ENCODE measurements at places on chromosomes 11 and 22.

DNA sequence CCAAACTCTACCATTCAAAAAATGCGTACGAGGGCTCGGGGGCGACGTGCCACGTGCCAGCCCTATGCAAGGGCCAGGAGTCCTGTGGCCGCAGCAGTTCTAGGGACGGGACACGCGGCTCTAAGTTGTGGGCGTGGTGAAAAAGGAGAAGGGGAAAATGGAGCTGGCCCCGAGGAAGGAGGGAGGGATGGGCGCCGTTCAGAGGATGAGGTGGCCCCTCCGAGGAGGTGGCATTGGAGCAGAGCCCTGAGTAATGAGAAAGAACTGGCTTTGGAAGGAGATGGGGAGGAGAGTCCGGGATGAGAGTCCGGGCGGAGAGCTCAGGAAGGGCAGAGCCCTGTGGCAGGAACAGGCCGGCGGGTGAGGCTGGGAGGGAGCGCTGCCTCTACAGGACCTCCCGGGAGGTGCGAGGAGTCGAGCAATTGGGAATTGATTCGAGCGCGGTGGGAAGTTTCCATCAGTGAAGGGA is 21.0 kb downstream of the OTUB1 start:
- no peak for DNase-seq

GRCh38 chr11:117818041-117818873 is 6.3 kb downstream of the FXYD2 start:
- DNase-seq, result peak; percentile 41

GRCh38 chr11:79047321-79047720 is 393.5 kb downstream of the TENM4 start:
- DNase-seq, result no peak

GRCh38 chr11:124454552-124454951 is 9.1 kb upstream of the OR8B8 start:
- DNase-seq, result no peak

DNA sequence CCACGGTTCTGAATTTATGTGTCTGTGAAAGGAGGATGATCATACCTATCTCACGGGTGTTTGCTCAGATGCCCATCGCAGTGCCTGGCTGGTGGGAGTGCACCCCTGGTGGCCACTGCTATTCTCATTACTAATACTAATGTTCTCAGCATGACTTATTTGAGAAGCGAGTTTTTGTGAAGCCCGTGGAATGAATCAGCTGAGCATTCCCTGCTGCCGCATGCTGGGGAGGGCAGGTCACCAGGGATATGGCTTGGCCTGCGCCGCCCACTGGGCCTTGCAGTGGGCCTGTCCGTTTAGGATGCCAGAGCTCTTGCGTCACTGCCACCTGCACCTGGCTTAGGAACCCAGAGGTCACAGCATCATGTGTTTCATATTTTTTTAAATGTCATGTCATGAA is 16.9 kb downstream of the CTTN start:
- DNase-seq, result no peak
